GOT3 (cell line): ENCODE measurements at places on chromosomes 3 and 15.

DNA sequence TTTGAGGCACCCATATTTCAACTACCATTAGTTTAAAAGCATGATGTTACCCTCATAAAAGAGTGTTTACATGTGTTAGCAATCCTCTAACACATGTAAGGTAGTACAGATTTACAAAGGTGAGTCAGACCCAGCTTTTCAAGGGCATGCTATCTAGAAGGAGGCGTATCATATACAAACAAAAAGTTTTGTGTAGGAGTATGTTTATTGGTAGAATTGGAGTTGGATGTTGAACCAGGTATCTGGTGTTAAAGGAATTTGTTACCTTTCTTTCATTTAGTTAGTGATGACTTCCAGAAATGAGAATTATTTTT is 2.4 kb downstream of the HACD3 start:
- DNase-seq: no peak

DNA sequence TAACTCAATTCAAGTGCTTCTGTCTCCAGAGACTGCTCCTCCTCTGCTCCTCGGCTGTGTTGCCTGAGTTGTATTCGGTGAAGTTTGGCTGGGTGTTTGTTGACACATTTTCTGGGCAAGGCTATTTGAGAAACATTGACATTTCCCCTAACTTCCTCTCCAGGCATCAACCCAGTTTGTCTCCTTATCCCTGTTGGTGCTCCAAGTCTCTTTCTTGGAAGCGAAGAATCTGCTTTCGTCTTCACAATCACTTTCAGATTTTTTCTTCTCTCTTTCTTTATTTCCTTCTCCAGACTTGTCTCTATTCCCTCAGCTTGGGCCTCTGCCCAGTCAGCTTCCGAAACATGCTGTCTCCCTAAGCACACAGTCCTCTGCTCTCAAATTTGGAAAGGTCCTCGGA is 84.7 kb downstream of the ETV5 start:
- DNase-seq: no peak

DNA sequence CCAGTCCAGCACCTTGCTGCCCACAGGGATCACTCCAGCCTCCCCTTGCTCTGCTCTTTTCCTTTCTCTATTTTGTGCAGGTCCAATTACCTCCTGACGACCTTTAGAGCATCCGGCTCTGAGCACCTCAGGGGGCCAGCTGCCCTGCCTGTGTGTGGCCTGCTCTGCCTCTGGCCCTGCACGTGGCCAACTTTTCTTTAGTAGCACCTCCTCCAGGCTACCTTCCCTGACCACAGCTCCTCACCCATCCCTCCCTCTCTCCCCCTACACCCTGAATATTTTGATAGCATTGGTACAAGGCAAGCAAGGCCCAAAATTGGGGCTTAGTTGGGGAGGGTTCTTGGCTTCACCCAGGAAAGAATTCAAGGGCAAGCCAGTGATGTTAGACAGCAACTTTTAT is 66.9 kb upstream of the PRR20G start:
- no peak for DNase-seq

- no peak for DNase-seq
These were observed 42.6 kb downstream of the FAM3D start for GRCh38 chr3:58623961-58624360.

GRCh38 chr3:131107637-131108433 is 81.2 kb downstream of the NEK11 start:
- DNase-seq: no peak

GRCh38 chr3:187019542-187020072 is 89.3 kb downstream of the ST6GAL1 start:
- no peak for DNase-seq

DNA sequence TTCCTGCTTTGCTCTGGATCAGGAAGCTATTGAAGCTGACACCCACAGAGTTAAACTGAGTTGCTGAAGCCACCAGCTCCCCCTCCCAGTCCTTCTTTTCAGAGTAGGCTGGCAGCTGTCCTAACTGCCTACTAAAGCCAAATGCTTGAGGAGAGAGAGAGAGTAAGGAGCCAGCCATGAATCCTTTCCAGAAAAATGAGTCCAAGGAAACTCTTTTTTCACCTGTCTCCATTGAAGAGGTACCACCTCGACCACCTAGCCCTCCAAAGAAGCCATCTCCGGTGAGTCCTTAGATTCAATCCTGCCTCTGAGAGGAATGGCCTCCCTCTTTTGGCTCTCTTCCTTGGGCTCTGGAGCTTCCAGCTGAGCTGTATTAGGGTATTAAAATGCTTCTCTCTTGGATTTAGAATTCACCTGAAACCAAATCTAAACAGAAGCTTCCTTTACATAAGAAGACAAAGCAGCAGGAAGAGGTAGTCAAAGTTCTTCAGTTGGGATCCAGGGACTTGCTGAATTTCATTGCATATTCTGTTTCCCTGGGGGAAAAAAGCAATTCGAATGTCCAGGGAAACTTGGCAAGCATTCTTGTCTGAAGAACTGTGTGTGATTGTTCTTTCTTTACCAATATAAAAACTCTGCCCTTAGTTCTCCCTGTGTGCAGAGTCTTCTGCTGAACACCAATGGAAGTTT is at the start of gene SLC15A2:
TSS of gene SLC15A2 (plus strand) at position 101 of the 690 bp plus-strand sequence. CDS start at position 177, 76 bp downstream.
- no peak for DNase-seq

- no peak for DNase-seq
These were observed 612.9 kb downstream of the ROBO1 start for GRCh38 chr3:79154865-79155264.

DNA sequence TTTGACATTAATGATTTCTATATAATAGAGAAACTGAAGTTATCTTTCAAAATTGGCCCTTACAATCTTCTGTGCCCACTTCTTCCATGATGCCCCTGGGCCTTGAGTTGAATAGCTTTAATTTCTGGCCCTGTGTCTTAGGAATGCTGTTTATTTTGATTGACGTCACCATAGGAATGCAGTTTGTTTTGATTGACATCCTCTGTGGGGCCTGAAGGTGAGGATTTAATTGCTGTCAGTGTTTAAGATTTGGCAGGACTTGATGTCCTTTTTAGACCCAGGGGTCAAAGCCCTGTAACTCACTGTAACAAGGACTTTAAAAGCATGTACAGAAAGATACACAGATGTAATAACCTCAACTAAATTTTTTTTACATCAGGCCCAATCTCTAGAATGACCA is 83.3 kb downstream of the GLDN start:
- DNase-seq: no peak

DNA sequence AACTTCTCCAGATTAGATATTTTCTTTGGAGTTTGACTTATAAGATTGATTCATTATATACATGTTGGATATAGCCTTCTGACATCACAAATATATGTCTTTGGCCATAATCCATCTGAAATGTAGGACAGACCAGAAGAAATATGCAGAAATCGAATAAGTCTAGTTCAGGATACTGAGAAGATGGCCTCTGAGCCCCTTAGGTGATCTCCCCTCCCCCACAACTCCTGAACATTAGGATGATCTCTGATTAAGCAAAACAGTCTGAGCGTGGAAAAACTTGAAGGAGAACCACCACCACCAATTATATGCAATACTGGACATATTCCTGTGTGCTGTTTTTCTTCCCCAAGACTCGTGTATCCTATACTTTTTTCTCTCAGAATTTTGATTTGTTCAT is 3.2 kb downstream of the SETD5 start:
- DNase-seq: no peak

GRCh38 chr3:142445816-142446254 is 2.0 kb downstream of the XRN1 start:
- DNase-seq: no peak

DNA sequence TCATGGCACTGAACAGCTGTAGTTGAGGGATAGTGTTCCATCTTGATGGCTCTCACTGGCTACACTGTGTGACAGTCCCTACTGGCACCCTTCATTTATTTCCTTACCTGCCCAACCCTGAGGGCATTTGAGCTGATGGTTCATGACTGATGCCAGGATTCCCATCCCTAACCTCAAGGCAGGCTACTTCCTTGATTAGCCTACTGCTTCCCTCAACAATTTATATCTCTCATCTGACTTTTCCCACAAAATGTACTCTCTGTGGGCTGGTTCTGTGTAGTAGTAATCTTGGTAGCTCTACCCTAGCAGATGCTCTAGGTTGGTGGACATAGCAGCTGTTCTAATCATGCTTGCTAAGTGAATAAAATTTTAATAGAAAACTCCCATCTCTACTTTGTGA is 106.0 kb downstream of the THRB start:
- no peak for DNase-seq

DNA sequence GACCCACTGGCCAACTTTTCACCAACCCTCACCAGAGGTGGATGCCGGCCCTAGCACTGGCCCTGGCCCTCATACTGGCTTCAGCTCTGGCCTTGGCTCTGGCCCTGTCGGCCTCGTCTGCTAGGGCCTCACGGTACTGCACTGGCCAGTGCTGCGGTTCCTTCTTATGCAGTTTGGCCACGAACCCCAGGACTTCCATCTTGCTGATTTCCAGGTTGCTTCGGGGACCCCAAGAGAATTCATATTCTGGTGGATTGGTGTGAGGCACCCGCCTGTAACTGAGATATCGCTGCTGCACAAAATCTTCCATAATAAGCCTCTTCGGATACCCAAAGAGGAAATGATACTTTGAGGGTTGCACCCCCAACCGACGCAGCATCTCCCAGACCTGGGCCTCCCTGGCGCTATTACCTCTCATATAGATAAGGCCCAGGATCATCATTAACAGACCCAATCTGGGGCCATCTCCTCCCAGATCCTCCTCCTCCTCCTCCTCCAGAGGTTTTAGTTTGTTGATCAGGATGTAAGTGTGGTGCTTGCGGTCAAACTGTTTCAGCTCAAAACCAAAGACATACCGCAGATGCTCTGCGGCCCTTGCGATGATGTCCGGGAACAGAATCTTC is 883 bp downstream of the MAGEF1 start:
- no peak for DNase-seq

- DNase-seq: no peak
These were observed 897 bp upstream of the CHL1 start for GRCh38 chr3:195666-196065.

DNA sequence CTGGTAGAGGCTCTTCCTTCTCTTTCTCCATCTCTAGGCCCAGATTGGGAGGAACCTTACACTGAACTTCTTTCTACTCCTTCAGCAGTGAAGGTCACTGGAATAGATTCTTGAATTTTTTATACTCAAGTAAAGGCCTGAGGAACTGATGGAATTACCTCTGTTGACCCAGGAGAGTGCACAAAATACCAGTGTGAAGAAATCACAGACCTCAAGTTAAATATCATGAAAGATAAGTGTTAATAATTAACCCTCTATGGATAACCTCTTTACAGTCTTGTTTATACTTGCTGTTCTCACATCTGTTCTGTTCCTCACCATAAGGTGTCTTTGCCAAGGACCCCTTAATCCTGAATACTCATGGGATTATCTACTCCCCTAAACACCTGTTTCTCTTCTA is 244.4 kb upstream of the STAC start:
- no peak for DNase-seq

- DNase-seq: no peak
These were observed 931.6 kb upstream of the CFAP20DC start for GRCh38 chr3:59981377-59981776.

DNA sequence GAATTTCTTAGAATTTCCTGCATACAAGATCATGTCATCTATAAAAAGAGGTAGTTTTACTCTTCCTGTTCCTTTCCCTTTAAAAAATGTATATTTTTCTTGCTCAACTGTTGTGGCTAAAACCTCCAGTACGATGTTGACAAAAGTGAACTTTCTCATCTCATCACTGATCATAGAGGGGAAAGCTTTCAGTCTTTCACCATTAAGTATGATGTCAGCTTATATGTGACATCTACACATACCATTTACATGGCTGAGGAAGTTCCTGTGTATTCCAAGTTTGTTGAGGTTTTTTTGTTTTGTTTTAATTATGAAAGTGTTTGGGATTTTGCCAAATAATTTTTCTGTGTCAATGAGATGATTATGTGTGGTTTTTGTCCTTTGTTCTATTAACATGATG is 173.6 kb downstream of the PLD1 start:
- DNase-seq: no peak

GRCh38 chr3:61357902-61358301 is 106.7 kb upstream of the FHIT start:
- DNase-seq: no peak

GRCh38 chr3:114974387-114974786 is 172.7 kb downstream of the ZBTB20 start:
- no peak for DNase-seq

- no peak for DNase-seq
These were observed 3.2 kb downstream of the CNBP start for GRCh38 chr3:129180461-129180860.

DNA sequence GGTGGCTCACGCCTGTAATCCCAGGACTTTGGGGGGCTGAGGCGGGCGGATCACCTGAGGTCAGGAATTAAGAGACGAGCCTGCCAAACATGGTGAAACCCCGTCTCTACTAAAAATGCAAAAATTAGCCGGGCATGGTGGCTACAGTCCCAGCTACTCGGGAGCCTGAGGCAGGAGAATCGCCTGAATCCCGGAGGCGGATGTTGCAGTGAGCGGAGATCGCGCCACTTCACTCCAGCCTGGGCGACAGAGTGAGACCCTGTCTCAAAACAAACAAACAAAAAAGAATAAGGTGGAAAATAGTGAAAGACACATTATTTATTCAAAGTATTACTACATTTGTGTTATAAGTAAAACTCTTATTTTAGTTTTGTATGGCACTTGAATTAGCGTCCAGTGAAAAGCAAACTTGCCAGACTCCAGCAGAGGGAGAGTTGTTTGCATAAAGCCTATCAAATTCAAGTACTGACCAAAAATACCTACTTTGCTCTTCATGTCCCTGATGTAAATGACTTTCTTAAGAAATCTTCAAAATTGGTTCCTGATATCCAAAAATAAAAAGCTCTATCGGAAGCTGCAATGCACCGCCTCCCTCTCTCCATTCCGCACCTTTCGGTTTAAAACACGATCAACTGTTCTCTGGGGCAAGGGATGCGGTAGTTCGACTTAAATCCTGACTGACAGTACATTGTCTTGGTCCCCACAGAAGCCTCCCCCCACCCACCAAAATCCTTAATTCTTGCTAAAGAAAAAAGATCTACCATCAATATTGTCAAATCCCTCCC is 1.2 kb downstream of the TRPM7 start:
- DNase-seq: no peak

- DNase-seq: no peak
These were observed 1114.2 kb downstream of the NSUN3 start for GRCh38 chr3:95177096-95177495.

DNA sequence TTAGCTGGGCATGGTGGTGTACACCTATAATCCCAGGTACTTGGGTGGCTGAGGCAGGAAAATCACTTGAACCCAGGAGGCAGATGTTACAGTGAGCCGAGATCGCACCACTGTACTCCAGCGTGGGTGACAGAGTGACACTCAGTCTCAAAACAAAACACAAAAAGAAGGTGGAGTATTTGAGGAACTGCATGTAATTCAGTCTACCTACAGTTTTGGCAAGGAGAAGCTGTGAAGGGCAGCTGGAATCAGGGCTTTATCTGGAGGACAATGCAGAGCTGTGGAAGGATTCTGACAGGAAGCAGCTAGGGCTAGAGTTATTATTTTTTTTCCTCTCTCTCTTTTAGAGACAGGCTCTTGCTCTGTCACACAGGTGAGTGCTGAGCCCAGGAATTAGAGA is 6.8 kb downstream of the H1-8 start:
- no peak for DNase-seq

- no peak for DNase-seq
These were observed 37.9 kb upstream of the MUC13 start for GRCh38 chr3:124972457-124972856.
